ENCODE measurements at places on chromosomes 4 and X.
A peak's percentile ranks its signal among the peaks of the same experiment; 100 is the strongest.

- peak; percentile 37 for DNase-seq
Measured at GRCh38 chr4:57265831-57266582, 155.8 kb upstream of the IGFBP7 start.

DNA sequence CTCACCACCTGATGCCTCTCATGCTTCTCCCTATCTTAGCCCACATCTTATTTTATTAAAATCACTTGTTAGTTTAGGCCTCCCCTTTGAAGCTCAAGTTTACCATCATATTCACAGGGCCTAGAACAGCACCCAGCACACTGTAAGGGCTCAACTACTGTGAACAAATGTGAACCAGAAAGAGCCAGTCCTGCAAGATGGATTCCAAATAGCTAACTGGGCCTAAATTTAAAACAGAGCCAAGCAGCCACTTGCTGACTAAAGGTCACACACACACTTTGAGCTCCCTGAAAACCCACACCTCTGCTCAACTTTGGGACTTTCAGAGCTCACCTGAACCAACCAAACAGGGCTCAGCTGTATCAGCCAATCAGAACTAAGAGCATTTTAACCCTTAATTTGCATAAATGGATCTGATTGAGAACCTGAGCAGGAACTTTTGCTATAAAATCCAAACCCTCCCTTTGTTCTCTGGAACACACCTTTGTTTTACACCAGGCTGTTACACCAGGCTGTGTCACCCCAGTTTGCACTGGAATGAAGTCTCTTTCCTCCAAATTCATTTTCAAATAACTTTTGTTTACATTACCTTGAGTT lies 62.1 kb upstream of the EXOC1L start:
- DNase-seq = no peak

DNA sequence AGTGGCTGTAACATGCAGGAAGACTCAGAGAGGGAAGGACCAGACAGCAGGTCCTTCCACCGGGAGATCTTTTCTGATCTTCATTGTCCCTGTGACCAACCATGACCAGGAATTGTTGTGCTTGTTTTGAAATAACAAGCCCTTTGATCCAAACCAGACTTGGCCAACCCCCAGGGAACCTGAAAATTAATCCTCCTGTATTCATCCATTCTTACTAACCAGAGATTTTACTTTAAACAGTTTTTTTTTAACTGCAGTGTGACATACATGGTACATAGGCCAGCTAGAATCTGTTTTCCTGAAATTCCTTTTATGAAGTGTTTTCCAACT lies 4.0 kb downstream of the WFS1 start:
- DNase-seq = no peak

- no peak for DNase-seq
Measured at GRCh38 chr4:89204624-89205023, 93.3 kb downstream of the TIGD2 start.

DNA sequence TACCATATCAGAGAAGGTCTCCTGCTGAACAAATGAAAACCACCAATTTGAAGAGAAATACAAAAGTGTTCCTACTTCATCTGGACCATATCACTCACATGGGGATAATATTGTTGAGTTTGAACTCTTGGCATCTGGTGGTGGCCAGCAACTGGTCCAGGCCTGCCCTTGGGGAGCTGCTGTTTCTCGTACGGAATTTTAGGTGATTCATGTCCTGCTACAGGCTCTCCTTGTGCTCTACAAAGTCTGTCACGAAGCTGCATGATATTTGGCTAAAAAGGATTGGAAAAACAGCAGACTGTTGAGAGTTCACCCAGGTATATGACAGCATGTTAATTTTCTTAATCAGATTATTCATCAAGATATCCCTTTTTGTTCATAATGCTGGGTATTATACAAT lies 42.2 kb downstream of the SEC31A start:
- DNase-seq = no peak

DNA sequence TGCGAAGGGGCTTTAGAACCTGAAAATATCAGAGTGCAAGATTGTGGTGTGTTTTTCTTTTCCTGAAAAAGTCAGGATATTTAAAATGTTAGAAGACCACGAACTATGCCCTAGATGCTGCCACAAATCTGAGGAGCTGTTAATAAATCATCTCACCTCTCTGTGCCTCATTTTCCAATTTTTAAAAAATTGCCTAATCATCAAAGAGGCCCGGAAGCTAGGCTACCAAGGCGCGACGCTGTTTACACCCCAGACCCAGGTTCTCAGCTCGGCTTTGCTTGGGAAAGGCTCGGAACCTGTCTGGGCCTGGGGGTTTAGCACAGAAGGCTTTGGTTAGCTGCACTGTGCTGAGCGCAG lies 409.6 kb downstream of the BCOR start:
- DNase-seq = no peak

DNA sequence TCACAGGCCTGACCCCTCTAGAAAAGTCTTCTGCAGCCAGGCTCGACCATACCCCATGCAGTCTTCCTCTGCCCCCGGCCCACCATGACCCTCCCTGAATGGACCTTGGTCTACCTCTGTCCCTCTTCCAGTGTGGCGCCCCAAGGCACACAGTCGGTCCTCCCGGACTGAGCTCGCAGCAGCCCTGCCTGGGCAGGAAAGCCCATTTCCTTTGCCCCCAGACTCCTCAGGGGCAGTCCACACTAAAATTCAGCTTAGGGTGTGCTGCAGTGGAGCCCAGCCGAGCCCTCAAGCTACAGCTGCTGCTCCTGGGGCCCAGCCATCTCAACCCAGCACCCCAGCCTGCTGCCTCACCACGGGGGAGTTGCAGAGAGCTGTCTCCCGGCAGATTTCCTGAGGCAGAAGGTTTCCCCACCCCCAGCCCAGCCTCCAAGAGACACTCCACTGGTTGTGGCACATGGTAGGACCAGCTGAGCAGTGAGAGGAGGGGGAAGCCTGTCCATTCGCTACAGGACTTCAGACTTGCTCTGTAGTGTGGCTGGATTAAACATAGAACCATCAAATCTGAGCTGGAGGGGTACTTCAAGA lies 37.5 kb upstream of the IQSEC2 start:
- no peak for DNase-seq

- no peak for DNase-seq
Measured at GRCh38 chrX:43853225-43853828, 28.9 kb downstream of the MAOB start.

GRCh38 chr4:136241221-136241986 lies 1290.9 kb downstream of the PCDH18 start:
- no peak for DNase-seq

DNA sequence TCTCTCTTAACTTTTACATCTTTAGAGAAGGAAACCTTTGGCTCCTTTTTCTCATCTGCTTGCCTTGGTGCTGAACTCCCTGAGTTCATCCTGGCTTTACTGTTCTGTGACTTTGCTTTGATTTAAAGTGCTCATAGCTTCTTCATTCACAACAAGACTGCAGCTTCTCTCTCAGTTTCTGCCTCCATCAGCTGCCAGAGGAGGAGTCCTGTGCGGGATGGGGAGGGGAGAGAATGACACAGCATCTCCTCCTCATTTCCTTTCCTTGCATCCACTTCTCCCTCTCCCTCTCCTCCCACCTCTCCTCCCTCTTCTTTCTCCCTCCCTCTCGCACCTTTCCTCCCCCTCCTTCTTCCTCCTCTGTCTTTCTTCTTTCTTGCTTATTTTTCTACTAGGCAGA lies 42.0 kb downstream of the CBLL2 start:
- DNase-seq = no peak

- no peak for DNase-seq
Measured at GRCh38 chr4:8710416-8710815, 117.9 kb downstream of the CPZ start.

GRCh38 chr4:94274912-94275311 lies 67.2 kb downstream of the SMARCAD1 start:
- no peak for DNase-seq

GRCh38 chr4:108751321-108751720 lies 11.5 kb downstream of the ETNPPL start:
- DNase-seq = no peak

GRCh38 chr4:7388627-7389026 lies 46.1 kb downstream of the PSAPL1 start:
- DNase-seq = no peak

DNA sequence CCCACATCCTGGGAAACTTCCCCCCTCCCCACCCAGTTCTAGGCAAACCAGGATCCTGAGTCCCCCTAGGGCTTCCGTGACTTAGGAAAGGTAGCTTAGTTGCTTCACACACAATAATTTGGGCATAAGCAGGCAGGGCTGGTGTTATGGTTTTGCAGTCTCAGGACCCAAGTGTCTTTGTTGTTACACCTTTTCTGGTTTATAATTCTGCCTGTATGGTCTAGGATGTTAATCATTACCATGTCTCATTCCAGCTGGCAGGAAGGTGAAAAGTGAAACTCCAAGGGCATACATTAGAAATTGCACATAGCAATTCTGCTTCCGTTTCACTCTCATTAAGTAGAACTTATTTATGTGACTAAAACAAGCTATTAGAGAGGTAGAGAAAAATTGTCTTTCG lies 16.8 kb downstream of the UGT8 start:
- no peak for DNase-seq

GRCh38 chr4:30808276-30808675 lies 88.1 kb downstream of the PCDH7 start:
- DNase-seq = no peak

GRCh38 chrX:112774651-112775293 lies 65.9 kb downstream of the AMOT start:
- no peak for DNase-seq

DNA sequence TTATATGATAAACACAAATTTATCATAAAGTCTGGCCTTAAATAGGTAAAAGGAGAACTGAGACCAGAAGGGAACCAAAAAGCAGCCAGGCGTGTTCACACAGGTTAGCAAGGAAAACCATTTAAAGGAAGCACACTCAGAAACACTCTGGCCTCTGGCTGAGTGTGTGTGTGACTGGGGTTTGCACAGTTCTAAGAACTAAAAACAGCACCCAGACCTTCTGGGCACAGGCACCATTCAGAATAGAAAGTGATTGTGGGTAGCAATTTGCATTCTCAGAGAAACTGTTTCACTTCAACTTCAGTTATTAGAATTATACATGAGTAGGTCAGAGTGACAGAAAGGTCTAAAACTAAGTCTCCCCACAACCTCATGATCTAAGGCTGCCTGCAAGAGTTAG lies 10.0 kb downstream of the GPR82 start:
- no peak for DNase-seq

GRCh38 chr4:104726002-104726401 lies 231.3 kb upstream of the CXXC4 start:
- DNase-seq = no peak

DNA sequence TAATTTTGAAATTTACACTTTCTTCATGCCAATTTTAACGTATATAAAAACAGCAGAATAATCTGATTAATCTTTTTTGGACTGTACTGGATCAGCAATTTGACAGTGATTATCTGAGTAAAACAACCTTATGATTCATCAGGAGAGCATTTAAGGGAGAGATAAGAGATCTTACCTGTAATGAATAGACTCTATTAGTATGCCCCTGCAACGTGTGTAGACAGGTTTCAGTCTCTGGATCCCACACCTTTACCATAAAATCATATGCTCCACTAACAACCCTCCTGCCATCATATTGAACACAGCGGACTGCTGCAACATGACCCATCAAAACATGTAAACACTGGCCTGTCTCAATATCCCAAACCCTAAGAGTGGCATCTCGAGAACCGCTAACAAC lies 210.1 kb downstream of the FBXW7 start:
- no peak for DNase-seq

GRCh38 chr4:21512353-21512752 lies 436.2 kb downstream of the KCNIP4 start:
- peak; percentile 13 for DNase-seq

DNA sequence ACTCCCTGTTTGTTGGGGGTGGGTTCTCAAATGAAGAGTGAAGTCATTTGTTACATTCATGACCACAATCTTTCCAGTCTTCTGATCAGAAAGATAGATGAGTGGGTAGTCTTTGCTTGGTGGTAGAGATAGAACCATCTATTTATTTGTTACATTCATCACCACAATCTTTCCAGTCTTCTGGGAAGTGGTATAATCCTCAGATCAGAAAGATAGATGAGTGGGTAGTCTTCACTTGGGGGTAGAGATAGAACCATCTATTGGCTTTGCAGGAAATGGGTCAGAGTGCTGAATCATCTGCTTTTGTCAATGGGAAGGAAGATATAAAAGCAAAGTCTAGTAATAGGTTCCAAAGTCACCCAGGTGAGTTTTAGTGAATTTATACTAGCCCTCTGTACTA lies 64.2 kb upstream of the EPGN start:
- no peak for DNase-seq

DNA sequence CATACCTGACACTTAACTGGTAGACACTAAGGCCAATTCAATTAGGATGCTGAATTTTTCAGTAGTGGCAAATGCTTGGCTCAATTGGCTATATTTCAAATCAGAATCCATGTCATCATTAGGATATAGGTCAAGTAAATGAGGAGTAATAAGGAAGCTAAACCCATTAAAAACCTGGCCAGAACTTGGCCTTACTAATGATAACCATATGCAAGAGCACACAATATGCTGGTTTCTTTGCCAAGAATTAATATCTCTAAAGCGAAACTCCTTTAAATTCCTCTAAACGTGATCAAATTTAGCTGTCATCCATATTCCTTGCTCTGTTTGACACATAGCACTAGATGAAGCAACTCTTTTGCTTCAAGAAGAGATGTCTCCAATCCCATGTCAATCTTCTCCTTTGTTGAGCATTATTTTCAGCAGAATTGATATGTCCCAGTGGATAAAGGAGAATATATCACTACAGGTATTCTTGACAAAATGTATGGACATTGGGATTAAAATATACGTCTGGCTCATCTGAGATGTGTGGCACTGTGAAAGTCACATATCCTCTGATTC lies 206.1 kb upstream of the ANKRD50 start:
- DNase-seq = no peak

DNA sequence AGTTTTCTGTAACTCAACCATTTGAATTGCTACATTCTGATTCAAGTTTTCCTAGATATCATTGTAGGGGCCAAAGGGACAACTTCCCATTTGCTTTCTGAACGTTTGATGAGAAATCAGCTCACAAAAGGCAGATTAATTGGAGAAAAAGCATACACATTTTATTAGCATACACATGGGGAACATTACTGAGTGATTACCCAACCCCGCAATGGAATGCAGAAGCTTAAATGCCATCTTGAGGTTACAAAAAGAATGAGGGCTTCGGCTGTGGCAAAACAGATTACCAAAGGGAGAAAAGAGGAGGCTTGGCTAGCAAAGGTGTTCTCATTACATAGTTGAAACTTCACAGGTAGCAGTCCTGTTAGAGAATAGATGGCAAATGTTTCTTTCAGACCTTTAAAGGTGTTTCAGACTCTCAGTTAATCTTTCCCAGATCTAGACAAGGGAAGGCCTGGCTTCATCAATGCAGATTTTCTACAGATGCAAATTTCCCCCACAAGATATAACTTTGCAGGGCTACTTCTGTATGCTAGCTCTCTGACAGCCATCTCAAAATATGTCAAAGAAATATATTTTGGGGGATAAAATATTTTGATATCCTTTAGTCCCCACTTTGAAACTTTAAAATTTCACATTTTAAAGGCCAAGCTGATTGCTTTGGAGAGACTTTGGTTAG lies 26.5 kb upstream of the HERC6 start:
- no peak for DNase-seq

GRCh38 chr4:3708611-3709010 lies 57.6 kb upstream of the ADRA2C start:
- no peak for DNase-seq
